Lung (tissue), 17 donors: ENCODE measurements at places on chromosomes 11 and 22. TPM values are rescaled to one million over a fixed set of nuclear protein-coding genes. Genes with fewer than 3 reads are reported as not detected.
A peak's percentile ranks its signal among the peaks of the same experiment; 100 is the strongest.

Gene NFAM1
- total RNA-seq, result 2.2 TPM

DNA sequence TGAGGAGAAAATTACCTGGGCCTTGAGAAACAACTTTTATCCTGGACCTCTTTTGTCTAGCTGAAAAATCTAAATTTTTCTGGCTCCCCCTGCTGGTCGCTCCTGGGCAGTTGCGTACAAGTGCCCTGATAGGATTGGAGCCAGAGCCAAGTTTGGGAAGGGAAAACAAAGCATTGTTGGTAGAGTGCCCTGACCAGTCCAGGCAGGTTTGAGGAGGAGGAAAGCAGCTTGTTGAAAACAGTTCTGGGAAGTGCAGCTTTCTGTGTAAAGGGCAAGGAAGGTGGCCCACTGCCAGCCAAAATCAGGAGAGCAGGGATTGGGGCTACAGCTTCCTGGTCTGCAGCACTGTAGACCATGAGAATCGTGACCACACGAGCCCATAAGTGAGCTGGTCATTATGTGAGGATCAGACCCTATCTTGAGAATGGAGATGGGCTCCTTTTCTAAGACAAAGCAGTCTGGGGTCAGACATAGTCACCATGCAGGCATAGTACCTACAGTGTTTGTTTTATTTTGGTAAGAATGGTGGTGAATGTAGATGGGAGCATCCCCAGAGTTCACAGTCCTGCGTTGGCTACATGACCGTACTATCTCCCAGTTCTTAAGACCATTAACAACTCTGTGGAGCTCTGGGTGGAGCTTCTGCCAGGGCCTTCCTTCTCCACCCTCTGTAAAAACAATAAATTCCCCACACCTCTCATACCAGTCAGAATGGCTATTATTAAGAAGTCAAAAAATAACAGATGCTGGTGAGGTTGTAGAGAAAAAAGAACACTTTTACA, 21.3 kb upstream of the PIK3IP1 start:
- H3K4me3 ChIP-seq, result no peak overlapping the region
- no peaks in the 10 kb centered on the region for H3K4me1 ChIP-seq
- H3K36me3 ChIP-seq, result no peaks in the 10 kb centered on the region
- H3K27me3 ChIP-seq, result no peaks in the 10 kb centered on the region

Gene NRGN
- 27.2 TPM for total RNA-seq

Gene CASP12
- total RNA-seq, result 1.1 TPM

Gene TIMP3
- total RNA-seq, result 547 TPM

Gene TTC38
- 33.9 TPM for total RNA-seq

Gene ADM
- 45.9 TPM for total RNA-seq

DNA sequence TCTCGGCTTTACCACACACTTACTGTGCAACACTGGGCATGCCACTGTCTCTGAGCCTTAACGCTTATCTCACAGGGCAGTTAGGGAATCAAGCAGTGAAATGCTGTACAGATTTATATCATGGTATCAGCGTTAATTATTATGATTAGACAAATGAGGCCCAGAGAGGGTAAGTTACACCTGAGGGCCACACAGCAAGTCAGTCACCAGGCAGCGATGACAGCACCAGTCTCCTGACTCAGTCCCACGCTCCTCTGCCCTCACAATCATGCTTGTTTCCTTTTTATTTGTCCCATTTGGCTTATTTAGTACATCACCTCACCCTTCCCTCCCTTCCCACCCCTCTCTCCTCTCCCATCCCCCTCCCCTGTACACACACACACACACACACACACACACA, 12.2 kb downstream of the CHRDL2 start:
- H3K36me3 ChIP-seq, result no peaks in the 10 kb centered on the region
- no peaks in the 10 kb centered on the region for H3K27me3 ChIP-seq
- no peak overlapping the region for H3K27ac ChIP-seq
- no peak overlapping the region for H3K4me3 ChIP-seq
- DNase-seq, result no peak

DNA sequence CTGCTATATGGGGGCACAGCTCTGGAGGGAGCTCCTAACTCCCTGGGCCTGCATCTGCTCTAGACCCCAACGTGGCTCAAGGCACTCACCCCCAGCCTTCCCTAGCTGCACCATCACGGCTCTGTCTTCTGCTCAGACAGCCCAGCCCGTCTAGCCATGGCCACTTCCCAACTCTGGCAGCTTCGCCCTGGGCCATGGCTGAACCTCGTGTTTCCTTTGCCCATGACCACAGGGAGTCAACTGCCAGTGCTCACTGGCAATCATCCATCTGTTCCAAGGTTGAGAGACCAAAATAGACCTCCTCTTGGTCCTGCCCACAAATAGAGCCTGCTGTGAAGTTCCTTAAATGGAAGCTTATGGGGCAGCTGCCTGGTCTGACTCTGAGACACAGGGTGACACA, 5.4 kb downstream of the LMO1 start:
- no peak overlapping the region for H3K4me3 ChIP-seq
- no peaks in the 10 kb centered on the region for H3K36me3 ChIP-seq
- H3K27ac ChIP-seq, result no peak overlapping the region
- H3K4me1 ChIP-seq, result no peaks in the 10 kb centered on the region

DNA sequence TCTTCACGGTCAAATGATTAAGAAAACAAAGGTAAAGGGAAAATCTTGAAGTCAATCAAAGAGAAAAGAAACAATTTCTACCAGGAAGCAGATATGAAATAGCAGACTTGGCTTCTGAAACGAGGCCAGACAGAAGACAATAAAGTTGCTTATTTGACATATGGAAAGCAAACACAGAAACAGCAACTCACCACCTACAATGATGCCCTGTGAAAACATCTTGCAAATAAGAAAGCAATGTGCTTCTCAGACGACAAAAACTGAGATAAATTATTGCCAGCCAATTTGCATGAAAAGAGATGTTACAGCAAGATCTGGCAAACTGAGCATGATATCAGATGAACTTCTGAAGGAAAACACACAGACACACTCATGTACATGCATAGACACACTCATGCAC, 45.9 kb upstream of the CTSC start:
- DNase-seq, result no peak
- no peaks in the 10 kb centered on the region for H3K4me1 ChIP-seq

DNA sequence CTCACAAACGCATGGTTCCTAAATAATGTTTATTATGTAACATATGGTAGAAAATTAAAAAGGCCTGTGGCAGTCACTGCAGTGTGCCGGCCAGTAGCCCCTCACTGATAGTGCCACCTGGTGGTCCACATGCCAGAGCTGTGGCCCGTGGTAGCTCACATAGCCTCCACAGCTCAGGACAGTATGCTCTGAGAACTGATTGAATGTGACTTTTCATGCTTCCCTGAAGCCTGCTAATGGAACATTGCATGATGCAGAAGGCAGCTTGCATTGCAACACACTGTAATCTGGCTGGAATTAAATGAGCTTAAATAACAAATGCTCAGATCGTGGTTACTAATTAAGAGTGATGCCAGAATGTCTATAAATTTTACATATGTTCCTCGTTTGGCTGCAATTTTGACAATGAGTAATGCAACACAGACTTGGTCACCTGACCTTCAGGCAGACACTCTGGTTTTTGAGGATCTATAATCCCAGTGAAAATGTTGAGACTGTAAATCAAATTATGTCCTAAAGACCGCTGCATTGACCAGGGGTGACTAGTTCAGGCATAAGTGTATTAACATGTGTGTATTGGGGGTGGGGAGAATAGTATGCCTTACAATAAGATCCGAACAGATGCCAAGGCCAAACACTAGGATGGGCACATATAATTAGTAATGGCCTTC, 566.4 kb downstream of the METTL15 start:
- no peaks in the 10 kb centered on the region for H3K27me3 ChIP-seq
- no peak overlapping the region for H3K4me3 ChIP-seq
- peak; percentile 22 for DNase-seq
- no peaks in the 10 kb centered on the region for H3K36me3 ChIP-seq
- no peak overlapping the region for H3K27ac ChIP-seq

- no peak overlapping the region for H3K27ac ChIP-seq
- H3K4me3 ChIP-seq, result no peak overlapping the region
- no peaks in the 10 kb centered on the region for H3K27me3 ChIP-seq
Measured at GRCh38 chr22:46187862-46188261, 37.5 kb downstream of the PPARA start.

Gene CARD10
- total RNA-seq, result 12.0 TPM

DNA sequence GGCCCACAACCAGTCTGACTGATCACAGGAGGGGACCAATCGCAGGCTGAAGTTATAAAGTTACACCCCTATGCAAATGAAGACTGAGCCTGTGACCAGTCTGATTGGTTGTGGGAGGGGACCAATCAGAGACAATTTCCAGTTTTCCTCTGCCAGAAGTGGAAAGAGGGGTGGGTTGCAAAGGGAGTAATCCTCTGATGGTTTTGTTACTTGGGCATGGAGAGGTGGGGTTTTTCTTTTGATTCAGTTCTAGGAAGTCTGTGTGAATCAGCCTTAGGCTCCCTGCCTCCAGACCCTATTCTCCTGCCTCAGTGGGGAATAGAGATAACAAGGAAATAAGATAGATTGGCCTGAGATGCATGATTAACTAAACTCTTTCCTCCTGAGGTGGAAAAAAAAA, 9.9 kb downstream of the OR6M1 start:
- no peak for DNase-seq
- H3K27me3 ChIP-seq, result no peaks in the 10 kb centered on the region
- no peaks in the 10 kb centered on the region for H3K36me3 ChIP-seq

Gene PATE1
- total RNA-seq, result not detected

DNA sequence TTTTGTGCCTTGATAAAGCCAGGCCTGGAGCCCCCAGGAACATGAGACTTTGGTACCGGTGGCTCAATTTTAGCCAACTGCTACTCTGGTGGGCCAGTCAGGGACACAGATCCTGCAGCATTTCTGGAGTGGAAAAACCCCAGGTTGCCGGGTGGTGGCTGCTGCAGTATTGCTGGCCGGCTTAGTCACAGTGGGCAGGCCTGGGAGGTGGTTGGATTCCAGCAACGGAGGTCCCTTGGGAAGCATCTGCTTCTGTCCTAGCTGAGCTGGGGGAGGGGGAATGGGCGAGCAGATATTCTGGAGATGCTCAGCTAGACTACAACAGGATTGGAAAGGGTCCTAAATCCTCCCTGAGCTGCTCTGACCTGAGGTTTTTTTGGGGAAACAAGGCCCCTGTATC, 31.6 kb upstream of the ACCSL start:
- H3K36me3 ChIP-seq, result no peaks in the 10 kb centered on the region
- no peak overlapping the region for H3K27ac ChIP-seq
- H3K4me3 ChIP-seq, result no peak overlapping the region

Gene CSNK2A3
- 3.7 TPM for total RNA-seq

- no peak overlapping the region for H3K27ac ChIP-seq
- H3K4me1 ChIP-seq, result no peaks in the 10 kb centered on the region
- no peaks in the 10 kb centered on the region for H3K36me3 ChIP-seq
Measured at GRCh38 chr11:20754933-20755332, 85.5 kb downstream of the NELL1 start.

GRCh38 chr11:123338266-123338800, 91.7 kb upstream of the GRAMD1B start:
- no peak overlapping the region for H3K27ac ChIP-seq
- no peaks in the 10 kb centered on the region for H3K27me3 ChIP-seq
- H3K4me3 ChIP-seq, result no peak overlapping the region
- no peaks in the 10 kb centered on the region for H3K36me3 ChIP-seq
- no peak for DNase-seq

DNA sequence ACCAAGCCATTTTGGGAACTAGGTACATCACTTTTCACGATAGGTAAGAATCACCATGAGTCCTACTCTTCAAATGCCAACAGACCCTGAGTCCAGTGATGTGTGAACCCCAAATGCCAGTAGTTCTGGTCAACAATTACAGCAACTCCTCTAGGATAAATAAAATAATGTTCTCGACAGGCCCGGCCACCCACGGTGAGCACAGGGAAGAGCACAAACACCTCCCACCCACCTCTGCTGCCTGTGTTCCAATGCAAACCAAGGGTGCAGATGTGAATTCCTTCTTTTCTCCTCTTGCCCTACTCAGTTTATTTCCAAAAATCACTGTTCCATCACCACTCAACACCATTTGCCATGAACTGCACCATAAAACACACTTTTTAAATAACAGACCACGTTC, 33.3 kb downstream of the MPPED2 start:
- no peak overlapping the region for H3K27ac ChIP-seq
- H3K27me3 ChIP-seq, result no peaks in the 10 kb centered on the region
- no peaks in the 10 kb centered on the region for H3K36me3 ChIP-seq
- DNase-seq, result no peak

Gene SLC22A12
- not detected for total RNA-seq

Gene GGA1
- 72.4 TPM for total RNA-seq

- H3K27ac ChIP-seq, result peak overlapping the region; percentile 81
- peak; percentile 96 for DNase-seq
- H3K4me3 ChIP-seq, result no peak overlapping the region
- H3K27me3 ChIP-seq, result no peaks in the 10 kb centered on the region
Measured at GRCh38 chr11:130897262-130898182, 18.8 kb downstream of the SNX19 start.

- peaks cover 37% of the 10 kb centered on the region for H3K36me3 ChIP-seq
- no peak overlapping the region for H3K4me3 ChIP-seq
- DNase-seq, result no peak
Measured at GRCh38 chr11:66271816-66272215, 3.4 kb downstream of the RAB1B start.

DNA sequence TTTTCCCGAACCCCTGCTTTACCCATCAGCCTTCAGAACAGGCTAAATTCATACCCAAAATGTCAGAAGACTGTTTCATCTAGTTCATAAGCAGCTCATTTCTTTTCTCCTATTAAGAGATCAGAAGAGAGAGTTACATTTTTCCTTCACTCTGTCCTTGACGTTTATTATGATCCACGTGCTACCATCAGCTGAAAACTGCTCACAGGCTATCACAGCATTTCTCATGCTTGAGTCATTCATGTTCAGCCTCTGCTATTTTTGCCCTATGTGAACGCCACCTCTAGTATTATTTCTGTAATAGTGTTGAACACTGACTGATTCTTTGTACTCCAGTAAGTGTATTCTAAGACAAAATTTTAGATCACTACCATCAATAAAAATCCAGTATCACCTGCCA, 51.9 kb downstream of the SLC1A2 start:
- no peak overlapping the region for H3K4me3 ChIP-seq
- DNase-seq, result no peak
- H3K4me1 ChIP-seq, result peaks cover 4% of the 10 kb centered on the region
- no peaks in the 10 kb centered on the region for H3K36me3 ChIP-seq
- H3K27ac ChIP-seq, result no peak overlapping the region

Gene DCHS1
- 14.9 TPM for total RNA-seq

Gene FZD4
- 40.0 TPM for total RNA-seq

Gene OR5P2
- 0.83 TPM for total RNA-seq

Gene TREH
- not detected for total RNA-seq

Gene PAK1
- total RNA-seq, result 36.4 TPM

Gene RBMXL2
- 0.09 TPM for total RNA-seq

Gene MYBPC3
- total RNA-seq, result 1.1 TPM

- no peaks in the 10 kb centered on the region for H3K36me3 ChIP-seq
- no peak overlapping the region for H3K4me3 ChIP-seq
- no peaks in the 10 kb centered on the region for H3K4me1 ChIP-seq
- DNase-seq, result no peak
- no peaks in the 10 kb centered on the region for H3K27me3 ChIP-seq
- no peak overlapping the region for H3K27ac ChIP-seq
Measured at GRCh38 chr11:69974528-69974927, 103.6 kb upstream of the ANO1 start.
